Smooth muscle cell of the umbilical artery (primary cell): ENCODE measurements at places on chromosomes 7 and 10. TPM values are rescaled to one million over a fixed set of nuclear protein-coding genes. Genes with fewer than 3 reads are reported as not detected.

Gene NOBOX
- not detected in 2 replicates for total RNA-seq

Gene CYP2W1
- under 0.01 TPM in 1 of 2 replicates, not detected in the other for total RNA-seq

Gene CDH23
- total RNA-seq, result under 0.01 TPM in 2 replicates

Gene GPER1
- total RNA-seq, result 0.59 and 1.6 TPM in 2 replicates

Gene PPIF
- 27.3 and 46.8 TPM in 2 replicates for total RNA-seq

Gene CTAGE15
- total RNA-seq, result not detected in 2 replicates

Gene SPDYE18
- 0.14 TPM in 1 of 2 replicates, not detected in the other for total RNA-seq

Gene MYOF
- 202 and 385 TPM in 2 replicates for total RNA-seq

Gene KCNIP2
- total RNA-seq, result 0.59 and 1.1 TPM in 2 replicates

Gene BCL7B
- 14.8 and 18.6 TPM in 2 replicates for total RNA-seq

Gene ZNF487
- 3.3 and 3.9 TPM in 2 replicates for total RNA-seq

Gene MNX1
- not detected in 2 replicates for total RNA-seq

Gene INA
- total RNA-seq, result 0.30 and 2.5 TPM in 2 replicates

Gene PAPOLB
- total RNA-seq, result 0.05 TPM in 1 of 2 replicates, not detected in the other

Gene TMEM196
- total RNA-seq, result not detected in 2 replicates

Gene DNAJC9
- 22.0 and 34.3 TPM in 2 replicates for total RNA-seq

Gene SOSTDC1
- total RNA-seq, result under 0.01 and 0.05 TPM in 2 replicates

Gene PALS2
- total RNA-seq, result 26.9 and 40.1 TPM in 2 replicates

Gene UNC5B
- total RNA-seq, result 43.4 and 46.3 TPM in 2 replicates

Gene SLC13A1
- total RNA-seq, result not detected in 2 replicates

Gene UBE2D1
- total RNA-seq, result 12.8 and 16.4 TPM in 2 replicates

Gene TAF6
- 47.8 and 83.0 TPM in 2 replicates for total RNA-seq

Gene SAP25
- total RNA-seq, result not detected in 2 replicates

Gene DOCK4
- 4.8 and 14.4 TPM in 2 replicates for total RNA-seq

Gene GNAT3
- not detected in 2 replicates for total RNA-seq

Gene HPSE2
- total RNA-seq, result not detected in 2 replicates

Gene MYL7
- not detected in 2 replicates for total RNA-seq

Gene KLF14
- under 0.01 TPM in 1 of 2 replicates, not detected in the other for total RNA-seq

Gene BAIAP2L1
- total RNA-seq, result 3.0 and 5.2 TPM in 2 replicates

Gene OR2A7
- not detected in 2 replicates for total RNA-seq

Gene CHAT
- total RNA-seq, result not detected in 2 replicates

Gene DLX6
- total RNA-seq, result not detected in 2 replicates

Gene SKIDA1
- 0.30 and 0.42 TPM in 2 replicates for total RNA-seq

Gene ARHGAP22
- total RNA-seq, result 31.8 and 196 TPM in 2 replicates

Gene LEP
- not detected in 2 replicates for total RNA-seq

Gene CYP2C9
- not detected in 2 replicates for total RNA-seq

Gene SSC4D
- total RNA-seq, result 0.59 and 0.65 TPM in 2 replicates

Gene WDFY4
- not detected in 2 replicates for total RNA-seq

Gene CLRN3
- total RNA-seq, result not detected in 2 replicates
